Cortex of kidney (tissue), 1 donor: ENCODE measurements at places on chromosomes 12 and 14.

DNA sequence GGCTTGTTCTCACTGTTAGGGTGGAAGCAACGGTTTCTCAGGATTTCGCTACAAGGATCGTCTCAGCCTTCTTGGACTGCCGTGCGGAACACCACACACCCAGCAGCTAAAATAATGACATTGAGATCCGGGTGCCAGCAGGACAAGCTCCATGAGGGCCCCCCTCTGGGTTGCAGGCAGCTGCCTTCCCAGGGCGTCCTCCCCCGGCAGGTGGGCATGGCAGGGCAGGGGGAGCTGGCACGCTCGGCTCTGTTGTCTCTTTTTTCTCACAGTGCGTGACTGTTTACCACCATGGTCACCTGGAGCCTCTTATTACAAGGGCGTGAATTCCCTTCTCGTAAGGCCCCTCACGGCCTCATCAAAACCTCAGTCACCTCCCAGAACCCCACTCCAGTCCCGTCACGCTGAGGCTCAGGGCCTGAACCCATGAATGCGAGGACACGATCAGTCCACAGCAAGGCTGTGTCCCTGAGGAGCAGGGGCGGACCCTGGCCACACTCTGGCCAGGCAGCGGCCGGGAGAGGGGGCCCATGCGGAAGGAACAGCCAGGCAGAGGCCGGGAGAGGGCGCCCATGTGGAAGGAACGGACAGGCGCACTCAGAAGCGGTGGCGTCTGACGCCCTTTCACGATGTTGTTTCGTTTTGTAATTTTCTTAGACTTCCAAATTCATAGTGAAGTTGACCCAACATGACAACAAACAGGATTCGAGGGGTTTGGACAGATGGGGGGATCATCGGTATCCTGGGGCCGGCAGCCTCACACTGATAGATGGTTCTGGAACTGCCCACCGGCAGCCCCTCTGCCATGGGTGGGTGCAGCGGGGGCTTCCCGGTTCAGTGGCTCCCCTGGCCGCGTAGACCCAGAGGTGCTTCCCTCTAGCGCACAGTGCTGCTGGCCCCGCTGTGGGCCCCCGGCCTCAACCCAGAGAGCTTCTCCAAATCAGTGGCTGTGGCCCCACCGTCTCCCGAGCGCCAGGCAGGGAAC lies 10.0 kb downstream of the LRCOL1 start:
- no peak for DNase-seq

- no peak for DNase-seq
These were observed 1.5 kb downstream of the ITPK1 start for GRCh38 chr14:93114068-93114710.

DNA sequence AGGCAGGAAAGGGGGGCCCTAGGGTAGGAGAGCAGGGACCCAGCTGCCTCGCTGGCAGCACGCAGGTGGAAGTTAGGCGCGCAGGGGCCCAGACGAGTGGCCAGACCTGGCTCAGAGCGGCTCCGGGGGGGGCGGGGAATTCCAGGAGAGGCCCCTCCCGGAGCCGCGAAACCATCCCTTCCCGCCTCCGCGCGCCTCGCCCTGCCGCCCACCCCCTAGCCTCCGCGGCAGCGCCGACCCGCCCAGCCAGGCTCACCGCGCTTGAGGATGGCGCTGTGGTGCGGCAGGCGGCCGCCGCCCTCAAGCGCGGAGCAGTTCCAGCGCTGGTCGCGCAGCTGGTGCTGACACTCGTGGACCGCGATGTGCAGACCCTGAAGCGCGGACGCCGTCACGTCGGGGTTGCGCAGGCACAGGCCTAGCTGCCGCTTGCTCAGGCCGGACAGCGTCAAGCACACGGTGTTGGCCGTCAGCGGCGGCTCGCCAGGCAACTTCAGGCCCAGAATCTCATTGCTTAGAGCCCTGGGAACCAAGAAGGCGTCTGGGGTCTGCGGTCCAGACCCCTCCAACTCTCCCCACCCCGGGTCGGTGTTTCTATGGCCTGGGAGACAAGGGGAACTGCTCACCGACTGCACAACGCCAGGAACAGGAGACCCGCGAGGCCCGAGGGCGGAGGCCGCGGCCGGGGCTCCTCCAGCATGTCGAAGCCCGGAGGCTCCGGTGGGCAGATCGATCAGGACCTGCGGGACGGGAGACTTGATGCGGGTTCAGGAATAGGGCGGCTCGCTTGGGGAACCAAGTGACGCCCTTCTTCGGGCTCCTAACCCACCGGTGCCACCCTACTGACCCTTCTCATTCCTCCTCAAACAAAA lies 1.5 kb downstream of the WNT10B start:
- no peak for DNase-seq

DNA sequence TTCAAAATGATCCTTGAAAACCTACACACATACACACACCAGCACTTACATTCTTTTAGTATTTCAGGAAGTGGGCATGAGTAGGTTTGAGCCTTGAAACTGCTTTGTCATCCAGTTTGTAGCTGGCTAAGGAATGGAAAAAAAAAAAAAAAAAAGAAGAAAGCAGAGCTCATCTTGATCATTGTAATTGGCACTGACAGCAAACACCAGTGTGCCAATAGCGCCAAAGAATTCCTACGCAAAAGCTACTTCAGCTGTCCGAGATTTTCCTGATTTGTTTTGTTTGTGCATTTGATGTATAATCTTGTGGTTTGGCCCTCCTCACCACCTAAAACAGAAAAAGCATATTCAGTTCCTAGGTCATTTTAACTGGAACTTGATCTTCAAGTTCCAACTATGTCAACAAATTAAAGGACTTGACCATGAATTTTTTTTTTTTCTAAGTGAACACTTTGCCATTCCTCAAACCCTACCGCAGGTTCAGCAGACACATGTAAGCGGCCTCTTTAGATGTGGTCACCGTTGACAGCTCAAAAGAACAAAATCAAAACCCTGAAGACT lies 57.3 kb downstream of the FLRT2 start:
- DNase-seq: no peak

GRCh38 chr14:23548351-23549318 lies 2.9 kb downstream of the ZFHX2 start:
- DNase-seq: no peak

- DNase-seq: no peak
These were observed 171.6 kb downstream of the KSR2 start for GRCh38 chr12:117797202-117797601.

DNA sequence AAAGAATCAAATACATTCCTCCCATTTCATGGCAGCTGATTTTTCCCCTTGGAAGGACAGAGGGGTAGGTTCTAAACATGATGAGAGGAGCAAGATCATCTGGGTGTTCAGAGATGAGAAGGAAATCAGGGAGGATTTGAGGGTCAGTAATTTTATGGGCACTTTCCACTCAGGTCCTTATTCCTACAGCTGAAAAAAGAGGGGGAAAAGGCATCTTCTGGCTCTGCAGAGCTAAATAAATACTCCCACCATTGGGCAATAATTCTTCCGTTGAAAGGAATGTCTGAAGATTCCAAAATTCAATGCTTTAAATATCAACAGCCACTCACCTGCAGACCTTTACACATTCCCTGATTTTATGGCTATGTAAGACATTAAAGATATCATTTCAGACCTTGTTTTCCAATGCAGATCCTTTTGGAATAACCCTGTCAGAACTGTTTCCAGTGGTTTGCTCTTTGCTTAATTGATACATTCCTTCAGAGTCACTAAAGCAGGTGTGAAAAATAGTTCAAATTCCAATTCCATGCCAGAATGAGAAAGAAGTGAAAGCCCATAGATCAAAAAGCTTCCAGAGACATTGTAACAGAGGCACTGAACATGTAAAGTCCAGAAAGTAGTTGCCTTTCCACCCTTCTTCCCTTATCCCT lies 233.3 kb upstream of the KRR1 start:
- DNase-seq: no peak

DNA sequence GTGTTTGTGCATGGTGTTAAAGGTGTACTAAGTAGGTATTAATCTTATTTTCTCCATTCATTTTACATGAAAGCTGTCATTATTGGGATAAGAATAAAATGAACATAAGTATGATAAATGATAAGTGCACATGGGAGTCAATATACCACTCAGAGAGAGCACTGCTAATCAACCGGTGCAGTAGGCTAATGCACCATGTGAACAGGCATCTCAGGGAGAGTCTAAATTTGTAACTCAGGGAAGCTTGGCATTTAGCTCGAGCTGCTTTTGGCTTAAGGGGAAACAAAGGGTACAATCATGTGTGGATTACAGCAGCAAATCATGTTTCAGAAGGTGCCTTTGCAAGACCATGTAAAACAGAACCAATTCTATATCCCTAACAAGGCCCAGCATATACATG lies 127.4 kb downstream of the MGST1 start:
- DNase-seq: no peak

DNA sequence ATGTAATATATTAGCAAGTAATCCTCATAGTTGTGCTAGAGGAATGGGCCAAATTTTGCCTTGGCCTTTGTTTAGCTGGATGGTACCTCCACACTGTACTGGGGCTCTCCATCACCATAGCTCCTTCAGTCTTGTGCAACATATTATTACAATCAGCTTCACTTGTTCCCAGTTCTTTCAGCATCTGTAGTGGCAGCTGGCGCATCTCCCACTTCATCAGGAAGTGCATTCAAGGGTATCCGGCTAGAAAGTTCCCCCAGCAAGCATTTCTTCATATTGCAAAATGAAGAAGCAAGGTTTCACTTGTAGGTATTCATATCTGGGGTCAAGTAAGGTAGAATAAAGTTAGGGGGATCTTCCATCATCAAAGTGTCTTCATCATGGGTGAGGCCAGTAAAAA lies 123.7 kb downstream of the IGF1 start:
- no peak for DNase-seq

GRCh38 chr12:109110988-109111495 lies 5.3 kb upstream of the ACACB start:
- DNase-seq: peak; percentile 69

DNA sequence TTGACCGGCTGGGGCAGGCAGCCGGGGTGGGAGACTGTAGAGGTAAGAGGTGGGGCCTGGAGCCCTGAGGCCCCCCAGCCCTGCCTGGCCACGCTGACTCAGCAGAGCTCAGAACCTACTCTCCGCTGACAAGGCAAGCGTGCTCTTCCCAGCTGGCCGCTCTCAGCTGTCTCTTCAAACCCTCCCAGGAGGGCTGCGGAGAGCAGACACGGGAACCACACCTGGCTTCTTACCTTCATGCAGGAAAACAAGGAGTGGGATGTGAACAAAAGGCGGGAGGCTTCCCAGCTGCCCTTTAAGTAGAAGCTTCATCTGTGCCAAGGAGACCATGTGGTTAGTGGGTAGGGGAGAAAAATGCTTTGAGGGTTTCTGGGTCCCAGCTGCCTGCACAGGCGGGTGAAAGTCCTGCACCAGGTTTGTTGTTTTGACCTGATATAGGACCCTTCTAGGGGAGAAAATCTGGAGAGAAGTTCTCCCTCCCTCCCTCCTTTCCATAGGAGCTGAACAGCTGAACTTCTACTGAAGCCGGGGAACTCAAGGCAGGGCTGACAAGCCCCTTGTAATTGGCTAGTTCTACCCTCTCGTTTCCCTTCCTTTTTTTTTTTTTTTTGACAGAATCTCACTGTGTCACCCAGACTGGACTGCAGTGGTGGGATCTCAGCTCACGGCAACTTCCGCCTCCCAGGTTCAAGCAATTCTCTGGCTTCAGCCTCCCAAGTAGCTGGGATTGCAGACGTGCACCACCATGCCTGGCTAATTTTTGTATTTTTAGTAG lies 12.8 kb upstream of the TESC start:
- DNase-seq: no peak

DNA sequence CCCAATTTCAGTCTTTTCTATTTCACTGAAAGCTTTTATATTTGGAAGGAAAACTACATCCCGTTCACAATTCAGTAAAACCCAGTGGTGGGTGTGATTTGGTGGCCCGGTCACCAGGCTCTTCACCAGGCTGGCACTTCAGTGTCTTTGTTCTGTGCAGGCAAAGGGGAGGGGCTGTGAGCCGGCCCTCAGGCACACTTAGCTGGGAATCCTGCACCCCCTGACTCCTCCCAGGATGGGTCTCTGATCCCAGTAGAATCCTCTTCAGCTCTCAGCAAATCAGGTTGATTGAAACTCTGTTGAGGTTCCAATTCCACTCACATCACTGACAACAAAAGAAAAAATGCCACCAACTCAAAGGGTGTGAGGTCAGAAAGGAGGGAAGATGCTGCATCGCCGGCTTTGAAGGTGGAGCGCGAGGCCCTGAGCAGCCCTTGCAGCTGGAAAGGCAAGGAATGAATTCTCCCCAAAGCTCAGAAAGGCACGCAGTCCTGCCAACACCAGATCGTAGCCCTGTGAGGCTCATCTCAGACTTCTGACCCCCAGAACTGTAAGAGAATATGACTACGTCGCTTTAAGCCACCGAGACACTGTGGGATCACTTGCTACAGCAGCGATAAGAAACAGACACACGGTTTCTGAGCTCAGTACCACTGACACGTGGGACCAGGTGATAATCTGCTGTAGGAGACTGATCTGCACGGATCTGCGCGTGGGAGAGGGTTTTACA lies 166.6 kb downstream of the PIWIL1 start:
- DNase-seq: no peak

DNA sequence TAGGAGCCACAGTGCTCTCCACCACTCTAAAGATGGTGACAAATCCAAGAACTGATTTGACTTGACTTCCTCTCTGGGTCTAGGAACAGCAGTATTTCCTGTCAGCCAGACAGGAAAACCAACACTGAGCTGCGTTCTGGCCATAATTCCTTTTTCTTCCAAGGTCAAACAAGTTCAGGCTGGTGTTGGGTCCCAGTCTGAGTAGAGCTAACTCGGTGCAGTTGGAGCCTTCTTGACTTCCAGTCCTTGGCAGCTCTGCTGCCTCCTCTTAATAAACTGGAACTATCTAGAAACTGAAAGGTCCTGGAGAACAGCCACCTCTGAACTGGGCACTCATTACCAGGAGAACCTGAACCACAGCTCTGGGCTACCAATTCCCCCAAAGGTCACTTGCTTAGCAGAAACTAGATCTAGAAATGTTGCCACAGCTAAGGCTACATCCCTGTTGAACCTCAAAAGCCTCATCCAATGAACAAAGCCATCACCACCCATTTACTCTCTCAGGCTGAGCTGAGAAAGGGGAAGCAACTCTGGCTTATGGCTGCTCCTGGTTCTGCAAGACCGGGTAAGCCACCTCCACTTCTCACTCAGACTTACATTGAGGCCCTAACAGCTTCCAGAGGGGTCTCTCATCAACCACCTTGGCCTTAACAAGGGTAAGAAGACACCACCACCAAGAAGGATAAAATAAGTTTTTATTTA lies 27.7 kb downstream of the MAX start:
- no peak for DNase-seq

GRCh38 chr12:92470608-92471021 lies 232.2 kb upstream of the PLEKHG7 start:
- DNase-seq: no peak

DNA sequence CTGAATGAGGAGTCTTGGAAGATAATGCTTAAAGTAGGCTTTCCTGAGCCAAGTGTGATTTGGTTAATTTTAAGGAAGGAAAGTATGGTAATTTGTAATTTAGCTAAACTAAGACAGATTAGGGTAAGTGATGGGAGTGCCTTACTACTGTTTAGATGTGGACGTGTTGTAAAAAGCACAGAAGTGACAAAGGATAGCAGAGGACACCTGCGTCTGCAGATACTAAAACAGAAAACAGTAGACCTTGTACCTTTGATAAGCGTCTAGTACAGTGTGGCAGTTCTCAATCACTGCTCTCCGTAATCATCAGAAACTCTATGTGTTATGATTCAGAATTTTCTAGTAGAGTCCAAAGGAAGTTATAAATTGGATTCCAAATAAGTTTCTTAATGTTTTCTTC lies 58.0 kb downstream of the MIA2 start:
- DNase-seq: no peak

- no peak for DNase-seq
These were observed at the start of gene STYK1 for GRCh38 chr12:10673659-10674384. STYK1 (minus strand) TSS chr12:10674052; CDS start chr12:10634618, 39,434 bp downstream.

GRCh38 chr14:99873653-99874052 lies 80.4 kb downstream of the EML1 start:
- no peak for DNase-seq

GRCh38 chr14:101369194-101369915 lies 191.9 kb upstream of the DIO3 start:
- no peak for DNase-seq
